ENCODE measurements at places on chromosomes 5 and 9.

- DNase-seq = no peak
These were observed 100.1 kb downstream of the CDC42SE2 start for GRCh38 chr5:131363811-131364506.

DNA sequence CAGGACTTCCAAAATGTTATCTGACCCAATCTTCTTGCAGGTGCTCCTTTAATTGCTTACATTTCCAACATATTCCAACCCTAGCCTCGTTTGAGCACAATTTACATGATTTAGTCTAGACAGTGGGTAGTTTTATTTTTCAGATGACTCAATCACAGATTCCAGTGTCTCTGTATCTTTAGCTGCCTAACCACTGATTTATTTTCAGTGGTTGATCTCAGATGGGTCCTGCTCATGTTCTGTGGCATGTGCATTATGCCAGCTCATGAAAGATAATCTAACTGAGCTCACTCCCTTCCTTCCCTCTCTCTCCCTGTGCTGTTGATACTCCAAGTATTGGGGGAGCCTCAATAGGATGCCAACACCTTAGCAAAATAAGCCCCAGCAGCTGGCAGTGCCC is 106.1 kb upstream of the ICE1 start:
- DNase-seq = no peak

- no peak for DNase-seq
These were observed 39.7 kb upstream of the TJP2 start for GRCh38 chr9:69134412-69134811.

DNA sequence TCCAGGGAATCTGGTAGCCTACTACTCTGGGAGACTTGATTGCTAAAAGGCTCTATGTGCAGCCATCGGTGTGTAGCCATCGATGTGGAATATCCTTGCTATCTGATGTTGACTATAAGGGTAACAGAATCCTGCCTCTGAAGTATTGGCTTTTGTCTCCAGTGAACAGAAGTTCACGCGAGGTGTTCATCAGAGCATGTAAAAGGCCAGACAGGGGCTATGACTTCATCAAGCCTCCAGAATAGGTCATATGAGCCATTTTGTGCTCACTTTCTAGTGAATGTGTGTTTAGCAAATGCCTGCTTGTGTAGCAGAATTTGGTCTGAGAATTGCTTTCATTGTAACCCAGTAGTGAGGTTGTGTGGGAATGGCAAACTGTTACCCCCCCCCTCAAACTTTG is 66.8 kb upstream of the RAD23B start:
- no peak for DNase-seq

DNA sequence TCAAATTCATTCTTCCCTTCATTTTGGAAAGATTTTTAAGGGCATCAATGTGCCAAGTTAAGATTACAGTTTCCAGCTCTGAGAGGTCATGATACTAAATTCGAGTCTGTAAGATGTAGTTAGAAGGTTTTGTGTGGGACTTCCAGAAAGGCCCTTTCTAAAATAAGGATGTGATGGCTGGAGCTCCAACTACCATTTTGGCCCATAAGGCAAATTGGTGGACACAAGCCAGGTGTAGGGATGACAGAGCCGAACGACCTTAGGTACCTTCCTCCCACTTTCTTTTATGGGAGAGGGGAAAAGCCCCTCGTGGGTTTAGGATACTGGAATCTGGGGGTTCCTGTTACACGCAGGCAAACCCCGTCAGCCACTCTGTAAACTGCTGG is 54.3 kb upstream of the PTPDC1 start:
- no peak for DNase-seq

GRCh38 chr9:83937861-83938455 is 16.7 kb upstream of the KIF27 start:
- no peak for DNase-seq

- DNase-seq = no peak
These were observed 40.7 kb upstream of the RNU6ATAC start for GRCh38 chr9:134204991-134205578.

DNA sequence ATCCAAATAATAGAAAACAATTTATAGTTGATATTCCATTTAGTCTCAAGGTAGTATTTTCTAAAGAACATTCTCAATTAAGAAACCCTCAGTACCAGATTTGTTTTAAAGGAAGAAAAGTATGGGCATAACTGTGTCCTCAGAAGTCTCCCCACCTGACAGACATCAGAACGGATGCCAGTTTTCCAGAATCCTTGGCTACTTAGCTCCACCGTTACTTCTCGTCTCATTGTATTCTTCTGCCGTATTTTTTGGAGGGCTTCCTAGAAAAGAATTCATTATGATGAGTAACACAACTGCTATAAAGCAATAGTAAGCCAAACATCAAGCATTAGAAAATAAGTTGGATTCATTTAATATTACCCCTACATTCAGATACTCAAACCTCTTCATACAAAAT is 67.8 kb downstream of the DROSHA start:
- DNase-seq = no peak

- DNase-seq = peak; percentile 17
These were observed 7.7 kb upstream of the HAVCR2 start for GRCh38 chr5:157116483-157116954.

DNA sequence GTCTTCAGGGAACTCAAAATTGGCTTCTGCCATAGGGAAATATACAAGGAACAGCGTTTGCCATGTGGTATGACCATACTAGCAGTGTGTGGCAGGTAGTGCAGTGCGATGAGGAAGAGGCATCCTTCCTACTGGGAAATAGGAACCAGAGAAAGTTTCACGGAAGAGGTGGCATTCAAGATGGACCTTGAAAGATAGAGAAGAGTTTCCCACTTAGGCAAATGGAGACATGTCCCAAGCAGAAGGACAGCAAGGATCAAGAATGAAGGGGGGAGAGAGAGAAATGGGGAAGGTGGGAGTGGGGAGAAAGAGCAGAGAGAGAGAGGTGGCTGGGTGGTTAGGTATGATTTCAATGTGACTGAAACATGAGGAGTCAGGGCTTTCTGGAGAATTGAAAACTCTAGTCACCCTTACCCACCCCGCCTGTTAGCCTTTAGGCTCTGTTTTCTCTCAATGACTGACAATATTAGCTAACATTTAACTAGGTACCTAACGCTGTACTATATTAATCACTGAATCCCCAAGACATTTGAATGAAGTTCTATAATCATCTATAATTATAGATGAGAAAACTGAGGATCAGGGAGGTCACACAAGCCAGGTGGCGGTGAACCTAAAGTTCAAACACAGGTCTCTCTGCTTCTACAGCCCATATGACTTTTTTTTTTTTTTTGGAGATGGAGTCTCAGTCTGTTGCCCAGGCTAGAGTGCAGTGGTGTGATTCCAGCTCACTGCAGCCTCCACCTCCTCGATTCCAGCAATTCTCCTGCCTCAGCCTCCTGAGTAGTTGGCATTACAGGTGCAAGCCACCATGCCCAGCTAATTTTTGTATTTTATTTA is 171.3 kb downstream of the NR3C1 start:
- no peak for DNase-seq

DNA sequence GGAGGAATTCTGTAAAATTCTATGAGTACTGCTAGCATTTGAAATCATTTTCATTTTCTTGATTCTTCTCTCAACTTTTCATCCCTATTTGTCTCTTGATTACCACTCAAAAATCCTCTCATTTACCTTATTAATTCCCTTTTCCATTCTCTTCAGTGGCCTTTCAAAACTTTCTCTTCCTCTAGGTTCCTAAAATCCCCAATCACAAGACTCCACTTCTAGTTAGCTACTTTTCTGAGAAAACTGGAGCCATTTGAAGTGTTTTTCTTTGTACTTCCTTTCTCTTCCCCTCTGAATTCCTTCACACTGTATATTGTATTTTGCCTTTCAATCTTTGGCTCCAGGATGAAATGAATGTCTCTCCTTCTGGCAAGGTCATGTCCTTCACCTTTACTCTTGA is 61.3 kb upstream of the NR4A3 start:
- no peak for DNase-seq

DNA sequence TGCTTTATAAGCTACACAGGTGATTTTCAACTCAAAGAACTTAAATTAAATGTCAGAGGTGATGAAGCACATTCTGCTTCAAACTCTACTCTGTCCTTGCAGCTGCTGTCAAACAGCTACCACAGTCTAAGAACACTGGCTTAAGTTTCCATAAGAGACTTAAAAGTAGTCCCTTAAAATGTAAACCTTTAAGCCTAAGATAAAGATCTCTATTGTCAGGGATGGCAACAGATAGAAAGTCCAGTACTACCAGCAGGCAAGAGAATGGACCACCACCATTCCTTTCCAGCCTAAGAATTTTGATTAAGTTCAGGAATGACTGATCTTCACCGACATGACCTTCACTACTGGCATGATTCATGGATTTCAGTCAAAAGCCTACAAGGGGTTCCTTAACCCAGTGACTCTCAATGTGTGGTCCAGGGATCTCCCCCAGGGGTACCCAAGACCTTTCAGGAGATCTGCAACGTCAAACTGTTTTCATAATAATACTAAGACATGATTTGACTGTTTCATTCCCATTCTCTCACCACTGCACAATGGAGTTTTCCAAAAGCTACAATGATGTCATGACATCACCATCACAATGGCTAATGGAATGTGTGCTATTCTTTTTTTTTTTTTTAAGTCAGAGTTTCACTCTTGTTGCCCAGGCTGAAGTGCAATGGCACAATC is 41.1 kb upstream of the PLPP6 start:
- no peak for DNase-seq

- DNase-seq = no peak
These were observed 25.6 kb downstream of the FBXW11 start for GRCh38 chr5:171980792-171981191.

GRCh38 chr5:73983644-73984043 is 357.6 kb downstream of the ARHGEF28 start:
- no peak for DNase-seq

DNA sequence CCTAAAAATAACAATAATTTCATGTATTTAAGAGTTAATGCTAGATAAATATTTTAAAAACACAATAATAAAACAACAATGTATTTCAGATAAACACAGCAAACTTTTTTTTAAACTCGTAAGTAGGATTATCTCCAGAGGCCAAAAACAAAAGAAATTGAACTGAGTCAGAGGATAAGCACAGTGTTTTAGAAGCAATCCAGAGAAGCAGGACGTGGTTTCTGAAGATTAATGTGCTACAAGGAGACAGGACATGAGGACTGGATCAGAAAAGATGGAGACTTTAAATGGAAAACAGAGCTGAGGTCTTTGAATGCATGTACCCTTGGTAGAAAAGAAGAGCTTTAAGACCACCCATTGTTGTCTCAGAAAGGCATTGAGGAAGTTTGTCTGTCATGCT is 491.2 kb upstream of the TLE4 start:
- no peak for DNase-seq

DNA sequence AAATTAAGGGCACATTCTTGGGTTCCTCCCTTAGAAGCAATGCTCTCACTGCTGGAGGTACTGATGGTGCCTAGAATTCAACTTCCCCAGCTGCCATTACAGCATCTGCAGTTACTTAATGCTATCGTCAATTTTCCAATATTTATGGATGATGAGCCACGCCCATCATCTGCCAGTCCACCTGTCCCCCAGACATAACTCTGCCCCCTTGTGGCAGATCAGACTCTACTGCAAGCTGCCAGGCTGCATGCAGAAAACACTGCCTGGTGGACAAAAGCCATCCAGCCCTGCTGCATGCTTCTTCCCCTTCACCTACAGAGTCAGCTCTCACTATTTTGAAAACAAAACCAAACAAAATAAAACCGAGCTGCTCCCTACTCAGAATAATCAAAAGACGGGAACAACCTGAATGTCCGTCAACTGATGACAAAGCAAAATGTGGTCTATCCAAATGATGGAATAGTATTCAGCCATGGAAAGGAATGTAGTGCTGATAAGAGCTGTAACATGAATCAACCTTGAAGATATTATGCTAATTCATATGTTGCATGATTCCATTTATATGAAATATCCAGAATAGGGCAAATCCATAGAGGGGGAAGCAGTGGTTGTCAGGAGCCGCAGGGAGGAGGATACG is 66.4 kb downstream of the RETREG1 start:
- peak; percentile 19 for DNase-seq

DNA sequence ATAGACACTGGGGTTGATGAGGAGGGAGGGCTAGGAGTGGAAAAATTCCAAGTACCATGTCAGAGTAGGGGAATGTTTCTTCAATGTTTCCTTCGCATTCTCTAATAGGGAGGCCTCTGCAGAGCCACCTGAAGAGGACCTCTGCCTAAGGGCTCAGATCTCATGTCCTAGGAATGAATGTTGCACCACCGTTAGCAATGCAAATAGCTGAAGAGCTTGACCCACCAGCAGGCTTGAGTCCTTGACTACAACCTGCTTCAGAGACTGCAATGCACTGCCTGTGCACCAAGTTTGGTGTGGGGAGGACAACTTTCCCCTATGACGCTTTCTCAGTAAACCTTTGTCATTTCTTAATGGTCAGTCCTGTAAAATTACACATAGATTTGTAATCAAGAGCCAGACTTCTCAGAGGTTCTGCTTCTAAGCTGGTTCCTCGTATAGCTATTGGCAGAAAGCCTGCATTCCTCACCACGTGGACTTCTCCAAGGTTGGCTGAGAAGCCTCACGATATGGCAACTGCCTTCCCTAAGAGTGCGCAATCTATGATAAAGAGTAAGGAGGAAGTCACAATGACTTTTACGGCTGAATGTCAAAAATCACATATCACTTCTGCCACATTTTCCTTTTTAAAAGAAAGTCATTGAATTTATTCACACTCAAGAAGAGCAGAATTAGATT is 600.7 kb upstream of the PTGER4 start:
- DNase-seq = no peak

- no peak for DNase-seq
These were observed 284.4 kb upstream of the RGMB start for GRCh38 chr5:98489021-98489420.

DNA sequence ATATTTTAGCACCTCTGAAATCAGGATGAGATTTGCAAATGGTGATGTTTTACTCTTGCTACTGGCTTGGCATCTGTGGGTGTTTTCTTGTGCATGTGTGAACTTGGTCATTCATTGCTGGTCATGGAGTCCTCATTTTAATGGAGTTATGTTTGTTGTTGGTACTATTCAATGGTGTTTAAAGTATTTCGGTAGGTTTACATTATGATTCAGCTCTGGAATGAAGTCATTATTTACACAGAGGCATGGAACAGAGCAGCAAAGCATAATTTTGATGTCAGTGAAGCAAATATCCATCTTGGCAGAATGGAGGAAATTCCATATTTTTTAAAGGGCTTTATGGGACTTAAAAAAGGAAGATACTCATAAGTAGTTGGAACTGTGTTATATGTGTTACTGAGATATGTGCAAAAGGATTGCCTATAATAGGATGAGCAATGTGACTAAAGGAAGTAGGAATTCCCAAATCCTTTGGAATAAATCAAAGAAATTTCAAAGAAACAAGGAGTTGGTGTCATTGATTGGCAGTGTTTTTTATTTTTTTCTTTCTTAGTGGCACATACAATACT is 147.4 kb downstream of the ACTBL2 start:
- no peak for DNase-seq

DNA sequence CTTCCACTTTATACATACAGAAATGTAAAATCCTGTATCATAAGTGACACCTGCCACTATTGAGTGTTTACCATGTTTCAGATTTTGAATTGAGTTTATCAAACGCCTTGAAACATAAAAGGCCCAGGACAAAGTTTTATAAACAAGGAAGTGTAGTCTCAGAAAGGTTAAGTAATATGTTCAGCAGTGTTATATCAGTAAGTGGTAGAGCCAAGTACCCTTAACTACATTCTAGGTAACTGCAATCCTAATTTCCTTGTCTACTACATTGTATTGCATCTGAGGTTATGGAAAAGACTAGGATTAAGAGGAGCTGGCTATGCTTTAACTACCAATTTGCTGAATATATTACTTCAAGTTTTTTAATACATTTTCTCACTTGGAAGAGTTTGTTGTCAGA is 641.6 kb downstream of the LRRC70 start:
- DNase-seq = no peak

GRCh38 chr5:150394912-150395687 is 17.6 kb downstream of the CD74 start:
- DNase-seq = no peak
